ENCODE measurements at places on chromosomes 12 and 14. TPM values are rescaled to one million over a fixed set of nuclear protein-coding genes. Genes with fewer than 3 reads are reported as not detected.

CTDSP2 gene
- 82.7 TPM for total RNA-seq

GRCh38 chr14:53526200-53526599, 373.1 kb upstream of the DDHD1 start:
- DNase-seq, result no peak

DNA sequence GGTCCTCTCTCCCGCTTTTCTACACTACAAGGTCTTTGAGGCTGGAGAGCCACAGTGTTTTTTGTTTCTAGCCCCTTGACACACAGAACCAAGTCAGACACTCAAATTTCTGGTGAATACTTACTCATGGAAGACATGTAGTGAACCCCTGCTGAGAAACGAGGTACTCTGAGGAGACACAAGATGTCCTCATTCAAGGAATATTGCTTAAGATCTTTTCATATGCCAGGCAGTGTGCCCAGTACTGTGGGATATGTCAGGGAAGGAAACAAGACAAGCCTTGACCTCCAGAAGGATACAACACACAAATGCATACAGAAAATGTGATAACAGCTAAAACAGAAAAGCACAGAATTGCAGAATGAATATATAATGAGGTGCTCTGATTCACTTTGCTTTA, 75.9 kb downstream of the TMTC1 start:
- peak; percentile 19 for DNase-seq

KRT81 gene
- not detected for total RNA-seq

CFAP54 gene
- 0.09 TPM for total RNA-seq

DNA sequence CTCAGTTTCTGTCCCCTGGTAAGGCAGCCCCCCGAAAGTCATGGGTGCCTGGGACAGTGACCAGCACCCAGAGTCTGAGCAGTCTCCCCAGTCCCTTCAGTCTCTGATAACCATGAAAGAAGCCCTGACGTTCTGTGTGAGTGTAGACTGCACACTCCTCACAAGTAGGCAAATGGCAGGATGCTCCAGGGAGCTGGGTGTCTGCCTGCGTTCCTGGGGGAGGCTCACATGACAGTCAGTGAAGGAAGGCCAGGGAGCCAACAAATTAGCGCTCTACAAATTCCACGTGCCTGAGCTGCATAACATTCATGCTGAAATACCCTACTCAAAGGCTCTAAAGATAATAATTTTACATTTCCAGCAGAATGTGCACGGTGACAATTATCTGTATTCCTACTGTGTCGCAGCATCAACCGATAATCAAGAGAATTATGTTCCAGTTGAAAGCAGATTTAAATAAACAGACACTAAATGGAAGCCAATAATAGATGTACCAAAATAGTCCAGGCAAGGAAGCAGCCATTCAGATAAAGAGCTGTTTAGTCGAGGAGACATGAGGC, 56.3 kb downstream of the ASCL1 start:
- no peak for DNase-seq

- DNase-seq, result no peak
These were observed 338.1 kb upstream of the TMEM132C start for GRCh38 chr12:127928615-127929571.

SMIM41 gene
- 0.19 TPM for total RNA-seq

- no peak for DNase-seq
These were observed 188.4 kb downstream of the DUSP6 start for GRCh38 chr12:89163918-89164317.

DNA sequence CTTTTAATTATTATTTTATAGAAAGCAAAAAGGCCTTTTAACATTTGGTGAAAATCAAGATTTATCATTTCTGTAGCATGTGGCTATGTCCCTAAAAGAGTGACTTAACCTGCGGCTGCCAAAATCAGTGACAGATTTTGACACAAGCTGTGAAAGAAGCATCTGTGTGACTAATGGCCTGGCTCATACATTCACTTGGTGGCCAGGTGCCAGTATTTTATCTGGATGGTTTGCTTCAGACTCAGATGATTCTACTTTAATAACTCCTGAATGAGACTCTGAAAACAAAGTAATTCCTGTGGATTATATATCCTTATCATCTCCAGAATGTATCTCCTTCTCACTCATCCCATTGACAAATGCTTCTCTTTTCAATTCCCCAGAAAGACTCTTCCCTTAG, 103.0 kb downstream of the FSCB start:
- DNase-seq, result no peak

DNA sequence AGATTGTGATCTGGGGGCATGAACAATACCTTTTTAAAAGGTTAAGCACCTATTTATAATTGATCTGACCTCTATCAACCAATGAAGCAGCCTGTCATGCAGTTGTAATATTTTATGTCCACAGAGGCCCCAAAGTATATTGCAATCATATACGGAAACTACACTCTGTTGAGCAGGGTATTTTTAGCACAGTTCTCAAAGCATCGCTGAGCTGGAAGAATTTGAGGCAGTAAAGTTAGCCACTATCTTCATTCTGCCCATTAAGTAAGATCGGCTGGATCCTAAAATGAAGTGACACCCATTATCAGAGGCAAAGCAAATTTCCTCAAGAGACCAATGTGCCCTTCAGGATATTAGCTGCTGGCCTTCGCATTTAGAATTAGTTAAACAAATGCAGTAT, 47.7 kb upstream of the GRIP1 start:
- DNase-seq, result no peak

- DNase-seq, result no peak
These were observed 155.9 kb upstream of the PRMT8 start for GRCh38 chr12:3335078-3335487.

DNA sequence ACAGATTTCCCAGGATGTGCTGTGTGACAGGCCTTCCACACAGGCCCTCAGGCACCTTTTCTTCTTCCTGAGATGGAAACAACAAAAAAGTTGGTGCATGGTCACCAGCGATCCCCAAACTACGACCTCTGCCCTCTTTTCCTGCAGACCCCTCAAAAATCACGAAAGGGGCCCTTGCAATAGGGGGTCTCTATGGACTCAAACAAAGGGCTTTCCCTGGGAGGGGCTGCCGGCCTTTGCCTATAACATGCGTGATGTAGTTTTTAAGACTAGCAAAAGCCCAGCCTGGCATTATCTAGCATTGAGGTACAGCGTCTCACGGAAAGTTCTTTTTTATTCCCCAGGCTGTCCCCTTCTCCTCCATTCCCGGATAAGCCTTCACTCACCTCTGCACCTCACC, 71.2 kb downstream of the DIO3 start:
- no peak for DNase-seq

DNA sequence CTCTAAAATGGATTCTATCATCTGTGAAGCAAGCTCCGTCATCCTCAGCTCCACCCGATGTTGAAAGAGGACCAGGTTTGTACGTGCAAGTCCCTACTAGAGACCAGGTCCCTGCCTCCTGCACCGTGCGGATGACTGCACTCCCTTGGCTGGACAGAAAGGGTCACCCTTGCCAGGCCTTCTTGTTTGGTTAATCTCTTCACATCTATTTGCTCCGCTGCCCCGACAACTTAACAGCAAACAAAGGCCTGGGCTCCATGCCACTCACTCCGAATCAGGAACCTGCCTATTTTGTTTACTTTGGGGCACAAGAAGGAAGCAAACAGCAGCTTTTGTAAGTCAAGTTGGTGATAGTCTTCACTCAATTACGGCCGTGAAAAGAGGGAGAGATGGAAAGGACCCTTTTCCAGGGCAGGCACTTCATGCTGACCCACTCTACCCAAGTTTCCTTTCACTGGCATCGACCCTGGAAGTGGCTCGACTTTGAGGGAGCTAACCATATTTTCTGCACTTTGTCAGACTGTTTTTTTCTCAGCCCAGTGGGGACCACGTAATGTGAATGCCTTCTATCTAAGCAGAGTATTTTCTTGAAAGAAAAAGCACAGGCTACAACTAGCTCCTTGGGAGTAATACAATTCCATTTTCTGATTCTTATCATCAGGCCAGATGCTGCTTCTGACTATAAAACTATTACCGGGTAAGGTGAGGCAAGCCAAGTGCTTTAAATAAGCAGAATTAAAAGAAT, 202.6 kb downstream of the FOXN3 start:
- DNase-seq, result no peak

DNA sequence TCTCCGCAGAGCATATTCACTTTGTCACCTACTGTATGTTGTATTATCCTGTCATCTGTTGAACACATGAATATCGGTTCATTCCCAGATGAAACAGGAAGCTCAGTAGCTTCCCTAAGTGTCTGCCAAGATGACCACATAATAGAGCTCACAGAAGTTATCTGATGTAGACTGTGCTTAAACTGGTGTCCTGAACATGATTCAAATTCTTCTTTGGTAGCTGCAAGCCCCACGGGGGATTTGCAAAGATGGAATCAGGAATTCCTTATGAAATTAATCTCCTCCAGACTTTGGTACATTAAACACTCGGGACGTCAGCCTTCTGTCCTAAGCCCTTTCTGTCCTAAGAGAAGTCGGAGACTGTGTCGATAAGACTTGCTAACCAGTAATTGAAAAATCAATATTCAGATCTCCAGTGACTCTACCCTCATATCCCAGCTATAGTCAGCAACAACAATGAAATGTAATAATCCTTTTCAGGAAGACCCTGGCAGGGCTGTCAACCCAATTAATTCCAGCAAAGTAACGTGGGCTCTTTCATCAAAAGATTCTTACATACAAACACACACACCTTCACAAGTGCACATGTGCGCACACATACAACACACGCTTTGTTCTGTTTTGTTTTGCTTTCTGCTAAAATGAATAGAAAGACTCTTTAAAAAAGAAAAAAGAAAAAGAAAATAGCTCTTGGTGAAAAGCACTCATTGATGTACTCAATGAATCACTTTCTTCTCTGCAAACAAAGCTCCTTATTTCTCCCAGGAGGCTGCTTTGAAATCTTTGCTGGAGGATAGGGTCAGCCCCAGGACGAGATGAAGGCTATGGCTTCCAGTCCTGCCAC, 127.2 kb downstream of the RIMBP2 start:
- DNase-seq, result no peak

GRCh38 chr12:64611341-64612284, 1.3 kb downstream of the RASSF3 start:
- DNase-seq, result peak; percentile 74

- DNase-seq, result no peak
These were observed 7.6 kb upstream of the RNF34 start for GRCh38 chr12:121392325-121392716.

C12orf75 gene
- 91.4 TPM for total RNA-seq

ZNF891 gene
- total RNA-seq, result 2.4 TPM

PDE3A gene
- not detected for total RNA-seq

GRCh38 chr14:91035855-91036254, 24.6 kb downstream of the RPS6KA5 start:
- DNase-seq, result peak; percentile 71

- DNase-seq, result no peak
These were observed 152.6 kb downstream of the RPAP3 start for GRCh38 chr12:47553266-47553665.

GRCh38 chr14:22822571-22823098, 7.1 kb upstream of the MRPL52 start:
- DNase-seq, result peak; percentile 90

Measured in activated CD4-positive, alpha-beta T cell treated with anti-CD3 and anti-CD28 coated beads, Interleukin-2, amount 10 ng/mL, durations not matched to agents 24 days and 14 days (primary cell).